GDM1 (cell line): ENCODE measurements at places on chromosomes 2 and 18.

DNA sequence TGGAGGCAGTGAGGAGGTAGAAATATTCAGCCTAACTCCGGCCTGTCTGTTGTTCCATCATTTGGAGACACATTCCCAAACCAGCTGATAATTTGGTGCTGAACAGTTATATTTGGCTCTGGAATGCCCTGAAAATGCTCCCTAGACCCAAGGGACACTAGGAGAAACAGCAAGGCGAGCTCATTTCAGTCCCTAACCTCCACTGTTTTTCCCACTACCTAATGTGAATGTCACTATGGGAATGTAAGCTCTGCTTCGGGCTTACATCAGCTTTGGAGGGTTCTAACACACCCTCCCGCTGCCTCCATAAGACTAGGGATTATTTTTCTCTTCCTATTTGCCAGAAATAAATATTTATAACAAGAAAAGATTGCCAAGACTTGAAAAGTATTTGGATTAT, 103.5 kb downstream of the ANTXR1 start:
- DNase-seq, result no peak

DNA sequence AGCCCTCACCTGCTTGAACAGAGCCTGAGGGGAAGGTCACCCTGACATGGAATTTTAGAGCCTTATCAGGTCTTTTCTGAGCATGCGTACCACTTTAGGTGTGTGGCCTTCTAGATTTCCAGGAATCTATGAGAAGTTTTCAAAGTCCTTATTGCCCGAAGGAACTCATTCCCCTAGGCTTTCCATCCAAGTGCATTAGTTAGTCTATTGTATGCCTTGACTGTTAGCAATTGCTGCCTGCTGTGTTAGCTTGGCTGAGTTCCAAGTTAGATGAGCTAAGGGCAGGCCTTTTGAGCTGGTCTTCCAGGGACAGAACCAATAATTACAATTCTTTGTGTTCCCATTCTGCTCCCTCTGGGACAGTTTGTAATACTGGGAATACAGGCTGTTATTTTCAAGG, 30.8 kb upstream of the PUM2 start:
- no peak for DNase-seq

- no peak for DNase-seq
Observed at GRCh38 chr18:3114451-3114850, 101.5 kb upstream of the LPIN2 start.

DNA sequence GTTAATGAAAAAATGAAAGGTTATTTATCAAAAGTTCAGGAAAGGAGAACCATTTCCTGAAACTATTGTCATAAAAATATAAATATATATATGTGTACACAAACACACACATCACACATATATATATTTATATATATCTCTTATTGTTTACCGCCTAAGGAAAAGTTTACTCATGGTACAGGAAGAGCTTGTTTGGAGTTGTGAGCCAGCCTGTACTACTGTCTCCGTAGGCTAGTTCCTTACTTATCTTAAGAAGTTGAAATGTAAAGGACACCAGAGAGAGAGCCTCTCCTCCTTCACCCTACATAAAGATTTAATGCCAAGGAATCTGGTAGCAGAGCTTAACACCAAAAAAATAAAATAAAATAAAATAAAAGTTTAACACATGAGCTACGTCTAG, 19.6 kb downstream of the DSC1 start:
- DNase-seq, result no peak

DNA sequence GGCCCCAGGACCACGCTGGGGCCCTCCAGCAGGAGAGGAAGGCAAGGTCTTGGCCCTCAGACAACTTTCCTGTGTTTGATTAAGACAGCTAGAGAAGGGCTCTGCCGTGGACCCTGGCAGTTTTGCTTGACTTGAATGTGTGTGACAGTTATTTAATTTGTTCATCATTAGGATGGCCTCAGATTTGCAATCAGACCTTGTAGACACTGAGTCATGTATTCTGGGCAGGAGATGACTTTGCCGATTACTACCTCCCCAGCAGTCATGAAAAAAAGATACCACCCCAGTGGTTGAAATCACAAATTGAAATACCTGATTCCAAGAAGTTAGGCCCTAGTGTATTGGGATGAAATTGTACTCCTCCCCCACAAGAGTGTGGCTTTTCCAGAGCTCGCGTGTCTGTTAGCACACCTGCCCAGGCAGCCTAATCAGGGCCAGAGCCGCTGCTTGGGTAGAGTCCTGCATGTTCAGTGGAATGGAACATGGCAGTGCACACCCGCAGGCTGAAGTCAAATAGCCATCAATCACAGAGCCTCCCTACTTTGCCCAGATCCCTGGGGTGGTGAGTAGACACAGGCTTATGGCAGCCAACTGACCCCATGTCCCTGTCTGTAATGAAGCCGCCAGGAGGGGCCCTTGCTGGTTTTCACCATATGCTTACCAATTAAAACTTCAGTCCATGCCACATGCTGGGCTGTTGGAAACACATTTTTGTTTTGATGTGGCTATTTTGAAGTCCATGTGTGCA, 122.5 kb downstream of the TPGS2 start:
- no peak for DNase-seq
